Testis (tissue), 5 donors: ENCODE measurements at places on chromosomes 3 and 15. TPM values are rescaled to one million over a fixed set of nuclear protein-coding genes. Genes with fewer than 3 reads are reported as not detected.

DNA sequence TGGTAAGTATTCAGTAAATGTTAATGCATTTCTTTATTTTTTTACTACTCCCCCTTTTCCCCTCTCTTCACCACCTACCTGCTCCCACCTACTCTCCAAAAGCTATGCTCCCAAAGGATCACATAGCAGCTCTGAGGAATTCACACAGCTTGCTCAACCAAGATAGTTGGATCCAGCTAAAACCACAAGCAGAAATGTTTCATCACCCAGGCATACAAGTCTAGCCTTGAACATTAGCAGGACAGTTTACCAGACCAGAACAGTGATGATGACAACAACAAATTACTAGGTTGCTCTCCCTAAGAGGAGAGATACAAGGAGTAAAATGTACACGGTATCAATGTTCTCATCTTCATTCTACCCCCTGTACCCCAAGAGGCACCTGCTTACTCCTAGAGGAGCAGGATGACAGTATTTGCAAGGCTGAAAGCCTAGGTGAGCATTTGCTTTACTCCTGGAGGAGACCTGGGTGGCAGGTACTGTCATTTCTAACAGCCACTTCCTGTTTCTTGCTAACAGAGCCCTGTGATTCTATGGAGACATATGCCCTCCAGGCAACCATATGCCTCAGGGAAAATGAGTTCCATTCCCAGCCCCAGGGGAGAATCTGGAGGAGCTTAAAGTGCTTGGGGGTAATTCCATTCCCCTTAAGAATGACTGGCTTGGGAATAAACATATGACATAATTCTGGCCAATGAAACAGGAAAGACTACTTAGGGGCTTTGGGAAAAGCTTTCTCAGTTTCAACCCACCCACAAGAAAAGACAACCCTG lies 237.5 kb downstream of the NTRK3 start:
- H3K4me1 ChIP-seq, result no peaks in the 10 kb centered on the region
- no peak overlapping the region for H3K4me3 ChIP-seq
- no peaks in the 10 kb centered on the region for H3K36me3 ChIP-seq
- no peak overlapping the region for H3K27ac ChIP-seq
- no peak for DNase-seq

DNA sequence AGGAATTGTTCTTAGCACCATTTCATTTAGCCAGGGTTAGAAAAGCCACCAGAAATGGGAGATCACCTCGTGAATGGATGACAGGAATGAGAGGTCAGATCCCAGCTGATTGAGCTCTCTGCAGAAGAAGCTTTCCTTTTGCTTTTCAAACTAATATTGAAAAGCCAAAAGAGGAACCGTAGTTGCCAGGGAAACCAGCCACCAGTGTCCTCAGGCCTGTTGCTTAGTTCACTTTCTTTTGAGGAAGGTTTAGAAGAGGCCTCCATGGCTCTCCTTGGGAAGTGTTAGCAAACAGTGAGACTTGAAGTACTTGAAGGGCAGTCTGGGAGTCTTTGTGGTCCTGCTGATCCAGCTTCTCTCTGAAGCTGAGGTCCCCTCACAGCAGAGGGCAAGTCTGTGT lies 7.4 kb upstream of the CCK start:
- no peaks in the 10 kb centered on the region for H3K27me3 ChIP-seq
- H3K4me1 ChIP-seq, result no peaks in the 10 kb centered on the region
- no peak overlapping the region for H3K4me3 ChIP-seq
- no peak for DNase-seq
- H3K36me3 ChIP-seq, result no peaks in the 10 kb centered on the region
- no peak overlapping the region for H3K27ac ChIP-seq

- H3K36me3 ChIP-seq, result no peaks in the 10 kb centered on the region
- H3K4me3 ChIP-seq, result no peak overlapping the region
- no peak for DNase-seq
- no peaks in the 10 kb centered on the region for H3K27me3 ChIP-seq
Measured at GRCh38 chr3:39762537-39763070, 46.8 kb upstream of the MYRIP start.

GRCh38 chr3:115905871-115906270 lies 282.6 kb downstream of the GAP43 start:
- H3K27me3 ChIP-seq, result no peaks in the 10 kb centered on the region
- no peak overlapping the region for H3K4me3 ChIP-seq
- no peaks in the 10 kb centered on the region for H3K4me1 ChIP-seq
- H3K36me3 ChIP-seq, result no peaks in the 10 kb centered on the region
- DNase-seq, result no peak
- H3K27ac ChIP-seq, result no peak overlapping the region

GRCh38 chr15:58200739-58201138 lies 62.6 kb downstream of the AQP9 start:
- no peaks in the 10 kb centered on the region for H3K4me1 ChIP-seq
- no peak overlapping the region for H3K27ac ChIP-seq
- H3K36me3 ChIP-seq, result no peaks in the 10 kb centered on the region
- no peak overlapping the region for H3K4me3 ChIP-seq

DNA sequence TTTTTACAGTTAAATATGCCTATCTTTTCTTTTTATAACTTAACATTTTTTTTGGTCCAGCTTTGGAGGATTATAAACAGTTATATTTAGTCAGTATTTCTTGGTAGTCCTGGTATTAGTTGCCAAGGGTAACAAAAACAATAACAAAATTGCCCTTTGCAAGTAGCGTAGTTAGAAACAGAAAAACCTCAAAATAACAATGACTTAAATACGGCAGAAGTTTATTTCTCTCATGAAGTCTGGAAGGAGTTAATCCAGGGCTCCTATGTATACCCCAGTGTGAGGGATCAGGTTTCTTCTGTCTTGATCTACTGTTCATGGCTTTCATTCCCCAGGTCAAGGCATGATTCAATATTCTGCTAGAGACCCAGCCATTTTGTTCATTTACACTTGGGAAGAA lies 14.1 kb upstream of the MYH15 start:
- no peak overlapping the region for H3K27ac ChIP-seq
- no peaks in the 10 kb centered on the region for H3K36me3 ChIP-seq
- DNase-seq, result no peak
- no peak overlapping the region for H3K4me3 ChIP-seq
- peaks cover 12% of the 10 kb centered on the region for H3K4me1 ChIP-seq

GRCh38 chr15:71355268-71355667 lies 240.0 kb downstream of the THSD4 start:
- H3K4me1 ChIP-seq, result peaks cover 6% of the 10 kb centered on the region
- H3K27me3 ChIP-seq, result no peaks in the 10 kb centered on the region
- no peaks in the 10 kb centered on the region for H3K36me3 ChIP-seq
- DNase-seq, result no peak

DNA sequence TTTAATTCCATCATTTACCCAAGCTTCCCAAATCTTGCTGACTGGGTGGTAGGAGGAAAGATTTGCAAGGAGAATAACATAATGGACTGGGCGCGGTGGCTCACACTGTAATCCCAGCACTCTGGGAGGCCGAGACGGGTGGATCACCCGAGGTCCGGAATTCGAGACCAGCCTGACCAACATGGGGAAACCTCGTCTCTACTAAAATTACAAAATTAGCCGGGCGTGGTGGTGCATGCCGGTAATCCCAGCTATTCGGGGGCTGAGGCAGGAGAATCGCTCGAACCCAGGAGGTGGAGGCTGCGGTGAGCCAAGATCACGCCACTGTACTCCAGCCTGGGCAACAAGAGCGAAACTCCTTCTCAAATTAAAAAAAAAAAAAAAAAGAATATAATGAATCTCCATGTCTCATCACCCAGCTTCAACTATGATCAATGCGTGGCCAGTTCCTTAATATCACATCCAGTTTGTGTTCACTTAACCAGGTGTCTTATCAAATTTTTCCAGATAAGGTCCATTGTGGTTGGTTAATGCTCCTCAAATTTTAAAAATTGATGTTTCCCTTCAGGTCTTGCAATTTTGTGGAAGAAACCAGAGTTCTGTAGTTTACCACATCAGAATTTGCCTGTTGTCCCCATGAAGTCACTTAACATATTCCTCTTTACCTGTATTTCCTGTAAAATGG lies 1.3 kb upstream of the ABCF3 start:
- H3K36me3 ChIP-seq, result peaks cover 6% of the 10 kb centered on the region
- no peaks in the 10 kb centered on the region for H3K27me3 ChIP-seq
- peaks cover 21% of the 10 kb centered on the region for H3K4me1 ChIP-seq

The SLC6A20 gene
- total RNA-seq, result 2.3 TPM
